ENCODE measurements at places on chromosomes 1 and 21. TPM values are rescaled to one million over a fixed set of nuclear protein-coding genes. Genes with fewer than 3 reads are reported as not detected.

LRRC38 gene
- 0.53 TPM for total RNA-seq

RAVER2 gene
- 25.7 TPM for total RNA-seq

SNRPE gene
- 93.7 TPM for total RNA-seq

ALX3 gene
- 0.21 TPM for total RNA-seq

RASAL2 gene
- total RNA-seq, result 29.2 TPM

CA6 gene
- total RNA-seq, result not detected

ATF3 gene
- 20.2 TPM for total RNA-seq

LSS gene
- 19.3 TPM for total RNA-seq

RPE65 gene
- 9.9 TPM for total RNA-seq

RAD54L gene
- 2.6 TPM for total RNA-seq

S1PR1 gene
- 32.6 TPM for total RNA-seq

ASPM gene
- total RNA-seq, result 48.5 TPM

ANGPTL7 gene
- 2.7 TPM for total RNA-seq

TNFRSF9 gene
- 0.16 TPM for total RNA-seq

CRYBG2 gene
- total RNA-seq, result 1.5 TPM

FCRL4 gene
- total RNA-seq, result not detected

SYT14 gene
- 2.4 TPM for total RNA-seq
